PC-9 (cell line): ENCODE measurements at places on chromosomes 4 and X. TPM values are rescaled to one million over a fixed set of nuclear protein-coding genes. Genes with fewer than 3 reads are reported as not detected.
A peak's percentile ranks its signal among the peaks of the same experiment; 100 is the strongest.

GRCh38 chrX:9456250-9457074 is 8.4 kb upstream of the TBL1X start:
- no peaks in the 10 kb centered on the region for H3K27me3 ChIP-seq
- no peaks in the 10 kb centered on the region for H3K36me3 ChIP-seq
- H3K4me3 ChIP-seq = no peak overlapping the region
- H3K27ac ChIP-seq = no peak overlapping the region
- DNase-seq = no peak

The USP27X gene
- total RNA-seq = 1.1 and 1.3 TPM in 2 replicates

The SOWAHD gene
- 1.4 and 2.8 TPM in 2 replicates for total RNA-seq

The NAT8L gene
- 2.1 and 4.1 TPM in 2 replicates for total RNA-seq

DNA sequence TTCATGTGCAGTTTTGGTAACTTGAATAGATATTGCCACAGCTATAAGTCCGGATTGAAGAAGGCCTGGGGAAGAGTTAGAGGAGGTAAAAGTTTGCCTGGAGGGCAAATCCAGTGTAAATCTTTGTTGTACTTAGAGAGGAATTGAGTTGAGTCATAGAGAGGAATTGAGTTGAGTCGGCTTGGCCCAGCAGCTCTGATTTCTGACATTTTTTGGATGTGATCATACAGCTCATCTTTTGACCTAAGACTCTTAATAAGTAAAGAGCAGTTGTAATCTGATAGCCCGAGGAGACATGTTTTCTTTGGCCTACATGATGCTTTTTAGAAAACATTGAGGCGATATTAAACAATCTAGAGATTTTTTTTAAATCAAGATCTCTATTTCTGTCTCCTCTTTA is 3.9 kb downstream of the KIT start:
- H3K4me3 ChIP-seq = no peak overlapping the region
- no peaks in the 10 kb centered on the region for H3K36me3 ChIP-seq
- no peak overlapping the region for H3K27ac ChIP-seq
- DNase-seq = no peak

The EPHA5 gene
- total RNA-seq = not detected in 2 replicates

- no peaks in the 10 kb centered on the region for H3K36me3 ChIP-seq
- H3K4me1 ChIP-seq = peaks cover 14% of the 10 kb centered on the region; the same call in 1 of the 2 replicates
- no peaks in the 10 kb centered on the region for H3K27me3 ChIP-seq
- no peak for DNase-seq
Measured at GRCh38 chr4:76952656-76953582, 3.4 kb downstream of the SEPTIN11 start.

- H3K27ac ChIP-seq = peak overlapping the region; percentile 93
- H3K4me1 ChIP-seq = peaks cover 43% of the 10 kb centered on the region
- peak; percentile 89 for DNase-seq
Measured at GRCh38 chr4:56757821-56758411, 63.6 kb downstream of the SPINK2 start.

GRCh38 chr4:98664959-98665358 is 6.5 kb upstream of the TSPAN5 start:
- H3K27me3 ChIP-seq = no peaks in the 10 kb centered on the region
- no peak overlapping the region for H3K4me3 ChIP-seq

The DCLK2 gene
- 0.41 and 0.73 TPM in 2 replicates for total RNA-seq

The ASMT gene
- total RNA-seq = not detected in 2 replicates

- no peak overlapping the region for H3K27ac ChIP-seq
- H3K36me3 ChIP-seq = no peaks in the 10 kb centered on the region
- H3K4me3 ChIP-seq = no peak overlapping the region
- DNase-seq = no peak
Measured at GRCh38 chr4:16817286-16817685, 81.2 kb downstream of the LDB2 start.

DNA sequence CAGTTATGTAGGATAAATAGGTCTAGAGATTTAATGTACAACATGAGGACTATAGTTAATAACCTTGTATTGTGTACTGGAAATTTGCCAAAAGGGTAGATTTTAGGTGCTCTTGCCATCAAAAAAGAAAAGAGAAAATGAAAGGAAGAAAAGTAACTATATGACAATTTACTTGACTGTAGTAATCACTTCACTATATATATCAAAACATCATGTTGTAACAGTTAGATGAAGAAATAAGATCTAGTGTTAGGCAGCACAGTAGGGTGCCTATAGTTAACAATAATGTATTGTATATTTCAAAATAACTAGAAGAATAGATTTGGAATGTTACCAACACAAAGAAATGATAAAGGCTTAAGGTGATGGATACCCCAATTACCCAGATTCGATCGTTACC is 35.9 kb upstream of the AP1S2 start:
- no peaks in the 10 kb centered on the region for H3K36me3 ChIP-seq
- no peaks in the 10 kb centered on the region for H3K27me3 ChIP-seq
- H3K4me1 ChIP-seq = no peaks in the 10 kb centered on the region

GRCh38 chr4:102219129-102219528 is 126.2 kb downstream of the SLC39A8 start:
- no peak overlapping the region for H3K27ac ChIP-seq
- no peak overlapping the region for H3K4me3 ChIP-seq
- H3K36me3 ChIP-seq = no peaks in the 10 kb centered on the region

The AVPR2 gene
- 3.2 and 3.8 TPM in 2 replicates for total RNA-seq

DNA sequence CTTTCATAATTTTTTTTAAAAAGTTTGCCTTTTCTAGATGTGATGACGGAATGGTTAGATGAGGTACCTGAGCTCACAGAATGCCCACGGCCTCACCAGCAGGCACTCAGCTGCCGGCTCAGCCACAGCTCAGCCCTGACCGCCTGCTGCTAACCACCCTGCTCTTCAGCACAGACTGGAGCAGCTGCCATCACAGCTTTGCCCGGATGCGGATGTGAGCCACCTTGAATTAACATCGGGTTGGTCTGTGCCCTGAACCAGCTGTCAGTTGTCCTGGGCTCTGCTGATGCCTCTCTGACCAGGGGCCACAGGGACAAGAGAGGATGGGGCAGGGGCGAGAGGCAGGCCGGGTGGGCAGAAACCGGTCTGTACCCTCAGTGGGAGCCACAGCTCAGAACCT is 93.3 kb downstream of the HMX1 start:
- H3K27ac ChIP-seq = no peak overlapping the region
- no peak for DNase-seq
- H3K27me3 ChIP-seq = peaks cover 72% of the 10 kb centered on the region

DNA sequence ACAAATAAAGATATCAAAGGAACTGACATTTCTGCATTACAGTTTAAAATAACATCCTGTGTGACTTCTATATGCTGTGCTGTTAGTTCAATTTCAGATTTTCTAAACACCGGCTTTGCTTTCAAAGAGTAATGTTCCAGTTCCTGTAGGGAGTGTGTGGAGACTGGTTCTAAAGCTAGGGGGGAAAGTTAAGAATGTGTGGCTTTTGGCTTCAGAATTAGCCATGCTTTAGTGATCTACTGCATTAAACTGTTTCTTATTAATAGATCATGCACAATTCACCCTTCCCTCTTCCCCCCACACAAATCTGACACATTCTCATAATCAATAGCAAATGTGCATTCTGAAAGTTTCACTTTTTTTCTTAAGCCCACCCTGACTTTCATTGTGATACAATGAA is 32.0 kb upstream of the DKK2 start:
- H3K4me3 ChIP-seq = no peak overlapping the region
- H3K27me3 ChIP-seq = no peaks in the 10 kb centered on the region
- DNase-seq = no peak
- H3K36me3 ChIP-seq = no peaks in the 10 kb centered on the region
- H3K27ac ChIP-seq = no peak overlapping the region
